ENCODE measurements at places on chromosomes 2 and 18. TPM values are rescaled to one million over a fixed set of nuclear protein-coding genes. Genes with fewer than 3 reads are reported as not detected.

- no peak for DNase-seq
Observed at GRCh38 chr18:74498712-74499627, 2.8 kb downstream of the CNDP2 start.

DNA sequence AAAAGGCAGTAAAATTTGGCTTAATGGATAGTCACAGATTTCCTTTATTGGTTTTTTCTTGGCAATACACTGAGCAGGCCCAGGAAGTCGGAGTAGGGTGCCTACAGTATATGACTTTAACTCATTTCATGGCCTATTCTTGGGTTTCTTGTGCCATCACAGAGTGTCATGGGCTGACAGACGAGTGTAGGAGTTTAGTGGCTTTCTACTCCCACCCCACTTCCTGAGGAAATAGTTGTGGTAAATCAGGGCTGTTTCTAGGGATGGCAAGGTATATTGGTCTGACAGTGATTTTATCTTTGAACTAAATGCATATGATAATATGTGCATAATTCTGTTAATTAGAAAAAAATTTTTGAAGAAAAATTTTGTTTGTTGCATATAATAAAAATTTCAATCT, 100.1 kb downstream of the PLCL1 start:
- DNase-seq: no peak

DNA sequence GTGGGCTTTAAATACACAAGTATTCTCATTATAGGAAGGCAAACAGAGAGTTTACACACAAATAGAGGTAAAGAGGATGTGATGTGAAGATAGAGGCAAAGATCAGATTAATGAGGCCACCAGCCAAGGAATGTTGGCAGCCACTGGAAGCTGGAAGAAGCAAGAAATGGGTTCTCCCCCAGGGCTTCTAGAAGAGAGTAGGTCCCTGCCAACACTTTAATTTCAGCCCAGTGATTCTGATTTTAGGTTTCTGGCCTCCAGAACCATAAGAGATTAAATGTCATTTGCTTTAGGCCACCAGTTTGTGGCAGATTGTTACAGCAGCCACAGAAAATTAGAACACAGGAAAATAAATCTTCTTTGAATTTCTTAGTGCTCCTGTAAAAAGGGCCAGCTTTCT, 916.7 kb downstream of the CPS1 start:
- no peak for DNase-seq

DNA sequence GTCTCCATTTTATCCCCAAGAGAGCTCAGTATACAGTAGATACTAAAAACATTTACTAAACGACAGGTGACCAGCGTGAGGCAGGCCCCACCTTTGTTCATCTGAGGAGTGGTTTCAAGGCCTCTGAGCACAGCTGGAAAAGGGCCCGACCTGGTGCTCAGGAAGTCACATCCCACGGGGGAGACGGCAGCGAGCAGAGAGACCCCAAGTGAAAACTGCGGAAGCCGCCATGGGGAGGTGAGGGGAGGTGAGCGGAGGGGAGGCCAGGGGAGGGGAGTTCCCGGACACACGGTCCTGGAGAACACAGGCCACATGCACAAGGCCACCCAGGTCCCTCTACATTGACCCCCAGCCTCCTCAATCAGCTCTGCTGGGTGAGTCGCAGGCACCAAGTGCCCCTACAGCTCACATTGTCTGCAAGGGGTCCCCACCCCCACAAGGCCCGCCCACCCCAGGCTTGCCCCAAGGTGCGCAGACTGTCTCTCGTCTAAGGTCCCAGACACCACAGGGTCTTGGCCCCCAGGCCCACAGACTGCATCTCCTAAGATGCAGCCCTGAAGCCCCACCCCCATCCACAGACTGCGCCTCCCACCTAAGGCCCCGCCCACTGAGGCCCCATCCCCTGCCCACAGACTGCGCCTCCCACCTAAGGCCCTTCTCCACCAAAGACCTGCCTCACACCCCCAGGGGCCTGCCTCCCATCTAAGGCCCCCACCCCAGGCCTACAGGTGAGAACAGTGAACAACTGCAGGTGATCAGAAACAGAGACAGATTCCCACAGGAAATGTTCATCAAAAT, 19.1 kb downstream of the PARD6G start:
- DNase-seq: no peak

DNA sequence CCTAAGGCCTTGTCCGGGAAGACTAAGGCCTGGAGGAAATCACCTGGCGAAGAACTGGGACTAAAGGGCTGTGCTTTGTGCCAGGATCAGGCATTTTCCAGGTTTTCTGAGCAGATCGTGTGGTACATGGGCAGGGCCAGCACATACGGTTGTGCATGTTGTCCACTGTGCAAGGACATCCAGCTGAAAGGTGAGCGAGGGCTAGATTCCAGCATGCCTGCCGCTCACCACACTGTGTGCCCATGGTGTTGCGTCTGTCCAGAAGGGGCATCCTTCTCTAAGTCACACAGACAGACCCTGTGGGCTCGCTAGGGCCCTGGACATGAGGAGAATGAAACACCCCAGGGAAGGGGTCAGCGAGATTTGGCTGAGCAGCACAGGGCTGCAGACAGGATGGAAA, 80.3 kb upstream of the TAF1B start:
- no peak for DNase-seq

Gene PLGLB2
- 2.7 TPM for polyA plus RNA-seq

Gene TCF4
- 137 TPM for polyA plus RNA-seq

All from muscle of arm (tissue), 14 donors.